Effector CD4-positive, alpha-beta T cell (primary cell): ENCODE measurements at places on chromosomes 5 and 9.

- no peak for DNase-seq
Measured at GRCh38 chr5:34534523-34535103, 121.5 kb upstream of the RAI14 start.

DNA sequence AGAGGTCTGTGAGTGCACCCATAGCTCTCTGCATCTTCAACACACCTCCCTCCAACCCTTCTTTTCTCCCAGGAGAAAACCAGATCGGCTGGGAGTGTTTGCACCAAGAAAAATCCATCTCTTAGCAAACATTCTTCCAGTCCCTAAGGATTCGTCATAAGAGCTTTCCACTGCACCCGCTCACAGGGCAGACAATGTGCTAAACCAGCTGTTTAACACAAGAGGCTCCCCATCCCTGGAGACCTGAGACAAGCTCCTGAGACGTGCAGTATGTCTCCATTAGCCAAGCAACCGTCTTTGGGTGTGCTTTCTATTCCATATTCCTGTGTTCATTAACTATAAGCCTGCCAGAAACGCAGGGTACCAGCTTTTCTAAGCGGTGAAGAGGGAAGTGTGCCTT is 93.6 kb upstream of the ZNF462 start:
- DNase-seq: no peak

GRCh38 chr9:68683433-68683832 is 21.6 kb upstream of the PIP5K1B start:
- no peak for DNase-seq

GRCh38 chr5:89281766-89282553 is 399.0 kb upstream of the MEF2C start:
- DNase-seq: no peak

GRCh38 chr9:14846871-14847311 is 63.3 kb downstream of the FREM1 start:
- DNase-seq: peak; percentile 9

- DNase-seq: no peak
Measured at GRCh38 chr5:17087035-17087434, 130.4 kb upstream of the BASP1 start.

GRCh38 chr5:94692581-94692980 is 74.1 kb downstream of the SLF1 start:
- DNase-seq: no peak

GRCh38 chr9:5671711-5672353 is 42.9 kb downstream of the RIC1 start:
- no peak for DNase-seq

GRCh38 chr5:78746021-78746770 is 97.6 kb upstream of the LHFPL2 start:
- DNase-seq: no peak

- no peak for DNase-seq
Measured at GRCh38 chr5:9115093-9115492, 430.8 kb downstream of the SEMA5A start.

DNA sequence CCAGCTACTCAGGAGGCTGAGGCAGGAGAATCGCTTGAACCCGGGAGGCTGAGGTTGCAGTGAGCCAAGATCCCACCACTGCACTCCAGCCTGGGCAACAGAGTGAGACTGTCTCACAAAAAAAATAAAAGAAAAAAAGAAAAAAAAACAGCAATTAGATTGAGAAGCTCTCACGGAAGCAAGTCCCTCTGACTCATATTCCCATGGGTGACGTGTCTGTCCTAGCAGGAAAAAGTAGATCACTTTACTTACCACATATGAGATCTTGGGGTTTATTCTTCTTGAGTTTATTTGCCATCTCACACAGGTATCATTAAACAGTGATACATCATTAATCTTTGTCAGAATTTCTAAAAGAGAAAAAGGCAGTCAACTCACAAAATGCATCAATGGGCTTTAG is 62.6 kb downstream of the SUSD1 start:
- no peak for DNase-seq

GRCh38 chr5:143447983-143448382 is 44.5 kb upstream of the NR3C1 start:
- no peak for DNase-seq

DNA sequence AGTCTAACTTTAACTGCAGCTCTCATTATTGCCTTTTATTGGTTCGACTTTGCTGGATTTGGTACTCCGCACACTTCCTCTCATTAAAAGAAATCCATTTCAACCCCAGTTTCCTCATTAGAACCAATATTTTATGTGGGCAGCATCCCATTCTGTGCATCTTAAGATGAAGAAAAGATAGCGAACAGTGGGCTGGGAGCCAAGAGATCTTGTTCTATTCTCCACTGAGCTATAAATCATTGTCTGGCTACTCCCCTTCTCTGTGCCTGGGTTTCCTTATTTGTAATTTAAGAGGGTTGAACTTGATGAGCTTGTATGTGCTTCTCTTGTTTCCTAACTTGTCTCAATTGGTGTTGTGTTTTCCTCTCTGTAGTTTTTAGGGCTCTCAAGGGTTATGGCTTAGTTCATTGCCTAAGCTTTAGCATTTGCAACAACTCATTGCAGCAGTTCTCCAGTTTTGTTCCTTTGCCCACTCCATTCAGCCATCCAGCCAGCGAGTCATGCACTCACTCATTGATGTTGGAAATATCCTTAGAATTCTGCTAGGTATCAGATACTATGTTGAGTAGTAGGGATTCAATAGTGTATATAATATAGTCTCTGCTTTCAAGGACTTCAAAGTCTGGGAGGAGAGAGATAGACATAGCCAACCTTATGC is 273.3 kb upstream of the TNC start:
- no peak for DNase-seq

- DNase-seq: no peak
Measured at GRCh38 chr5:56447232-56447631, 214.1 kb upstream of the ANKRD55 start.

GRCh38 chr5:41143131-41143901 is 70.0 kb downstream of the C6 start:
- DNase-seq: no peak

DNA sequence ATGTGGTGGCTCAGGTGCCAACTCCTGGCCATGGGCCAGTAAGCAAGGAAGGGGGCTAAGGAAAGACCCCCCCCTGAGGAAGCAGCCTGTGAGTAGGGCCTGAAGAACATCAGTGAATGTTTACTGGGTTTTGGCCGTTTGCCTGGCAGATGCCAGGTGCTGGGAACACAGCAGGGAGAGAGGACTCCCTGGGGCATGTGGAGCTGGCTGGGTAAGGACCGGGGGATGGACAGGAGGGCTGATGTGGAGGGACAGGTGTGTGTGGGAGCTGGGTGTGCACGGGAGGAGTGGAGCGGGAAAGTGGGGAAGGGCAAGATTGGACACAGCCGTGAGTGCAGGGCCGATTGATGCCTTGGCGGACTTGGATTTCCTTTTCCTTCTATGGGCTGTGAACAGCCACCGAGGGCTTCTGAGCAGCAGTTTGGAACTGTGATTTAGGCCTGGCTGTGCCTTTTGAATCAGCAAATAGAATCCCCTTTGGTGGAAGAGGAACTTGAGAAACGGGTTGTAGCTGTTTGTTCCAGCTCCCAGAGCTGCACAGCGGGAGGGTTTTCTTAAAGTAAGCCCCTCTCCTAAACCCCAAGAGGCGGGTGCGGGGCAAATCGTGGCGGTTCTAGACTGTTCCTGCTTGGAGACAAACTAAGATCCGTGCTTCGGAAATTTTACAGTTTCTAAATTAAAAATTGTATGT is 3.1 kb downstream of the HMCN2 start:
- DNase-seq: no peak

- DNase-seq: no peak
Measured at GRCh38 chr5:90868799-90869198, 310.2 kb downstream of the ADGRV1 start.

DNA sequence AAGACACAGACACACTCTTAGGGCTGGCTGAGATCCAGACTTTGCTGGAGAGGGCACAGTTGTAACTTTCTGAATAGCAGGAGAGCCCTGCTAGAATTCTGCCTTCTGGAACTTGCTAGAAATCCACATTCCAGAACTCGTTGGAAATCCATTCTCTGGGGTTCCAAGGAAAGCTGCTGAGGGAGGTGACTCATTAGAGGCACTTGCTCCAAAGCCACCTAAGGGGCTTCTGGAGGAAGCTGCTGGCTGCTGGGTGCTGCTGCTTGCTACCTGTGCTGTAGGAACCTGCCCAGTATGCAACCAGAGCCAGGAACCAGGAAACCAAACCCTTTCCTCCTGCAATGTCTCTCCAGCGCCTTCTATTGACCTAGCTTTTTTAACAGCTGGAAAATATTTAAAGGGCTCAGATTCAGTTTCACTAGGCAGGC is 4.1 kb upstream of the TLE4 start:
- DNase-seq: no peak

- DNase-seq: no peak
Measured at GRCh38 chr9:24765025-24765756, 219.5 kb upstream of the IZUMO3 start.

DNA sequence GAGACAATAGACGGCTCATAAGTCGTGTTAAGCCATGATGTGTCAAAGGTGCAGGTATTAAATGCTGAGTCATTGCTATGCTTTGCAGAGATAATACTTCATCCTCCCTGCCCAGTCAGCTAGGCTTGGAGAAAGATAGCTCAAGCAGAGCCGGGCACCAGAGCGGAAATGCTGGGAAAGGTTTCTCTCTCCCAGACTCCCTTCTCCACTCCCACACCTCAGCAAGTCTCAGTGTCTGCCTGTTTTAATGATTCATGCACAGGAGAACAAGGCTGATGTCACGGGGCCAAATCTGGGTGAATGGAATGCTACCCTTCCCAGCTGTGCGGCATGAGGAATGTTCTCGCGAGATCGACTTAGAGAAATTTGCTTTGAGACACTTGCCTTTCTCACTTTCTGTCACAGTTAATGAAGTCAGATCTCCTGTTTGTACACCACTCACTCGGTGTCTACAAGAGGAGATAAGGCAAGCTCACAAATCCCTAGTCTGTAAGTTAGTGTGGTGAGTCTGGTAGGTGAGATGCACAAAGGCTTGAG is 204.4 kb downstream of the EFNA5 start:
- DNase-seq: no peak

GRCh38 chr5:39148983-39149534 is 70.3 kb downstream of the FYB1 start:
- DNase-seq: no peak

- DNase-seq: no peak
Measured at GRCh38 chr5:10275991-10276390, 25.9 kb downstream of the CCT5 start.

- DNase-seq: no peak
Measured at GRCh38 chr9:121289026-121289771, 21.2 kb downstream of the GSN start.

DNA sequence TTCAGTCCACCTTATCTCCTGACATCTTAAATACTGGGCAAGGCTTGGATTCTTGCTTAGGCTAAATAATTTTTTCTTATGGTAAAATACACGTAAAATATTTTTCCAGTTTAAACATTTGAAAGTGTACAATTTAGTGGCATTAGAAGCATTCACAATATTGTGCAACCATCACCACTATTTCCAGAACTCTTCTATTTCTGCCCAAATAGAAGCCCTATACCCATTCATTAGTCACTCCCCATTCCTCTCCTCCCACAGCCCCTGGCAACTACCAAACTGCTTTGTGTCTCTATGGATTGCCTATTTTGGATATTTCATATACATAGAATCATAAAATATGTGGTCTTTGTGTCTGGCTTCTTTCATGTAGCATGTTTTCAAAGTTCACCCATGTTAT is 57.6 kb downstream of the IL31RA start:
- DNase-seq: no peak

- DNase-seq: no peak
Measured at GRCh38 chr5:34716986-34717385, 60.9 kb downstream of the RAI14 start.

GRCh38 chr9:133692364-133692985 is 45.7 kb downstream of the SARDH start:
- no peak for DNase-seq

- DNase-seq: no peak
Measured at GRCh38 chr9:14158916-14159315, 155.0 kb downstream of the NFIB start.

- DNase-seq: no peak
Measured at GRCh38 chr5:133293960-133294359, 242.1 kb downstream of the HSPA4 start.
